ENCODE measurements at places on chromosomes 5 and 9. TPM values are rescaled to one million over a fixed set of nuclear protein-coding genes. Genes with fewer than 3 reads are reported as not detected.

LOX gene
- 1.6 TPM for total RNA-seq

GABRB2 gene
- not detected for total RNA-seq

HMMR gene
- total RNA-seq, result 21.5 TPM

DEPDC1B gene
- total RNA-seq, result 17.6 TPM

SLC6A7 gene
- not detected for total RNA-seq

SURF6 gene
- total RNA-seq, result 24.1 TPM

CDC25C gene
- total RNA-seq, result 9.4 TPM

C9orf153 gene
- total RNA-seq, result 0.21 TPM

PRDM9 gene
- total RNA-seq, result not detected

SARDH gene
- total RNA-seq, result 0.15 TPM

GPX8 gene
- total RNA-seq, result 34.2 TPM

SH3PXD2B gene
- 19.8 TPM for total RNA-seq

SH3TC2 gene
- 0.69 TPM for total RNA-seq

OR2V1 gene
- not detected for total RNA-seq

OTULINL gene
- 24.0 TPM for total RNA-seq

UBAC1 gene
- 38.0 TPM for total RNA-seq

BARHL1 gene
- not detected for total RNA-seq

ZDHHC11B gene
- 1.1 TPM for total RNA-seq

PCDH12 gene
- total RNA-seq, result 0.06 TPM

PDLIM4 gene
- total RNA-seq, result 0.45 TPM

PCDHA9 gene
- not detected for total RNA-seq

ZNF879 gene
- total RNA-seq, result 0.74 TPM

IQGAP2 gene
- total RNA-seq, result 2.6 TPM

CAVIN4 gene
- 0.29 TPM for total RNA-seq

GNG10 gene
- total RNA-seq, result 59.4 TPM

PRR16 gene
- not detected for total RNA-seq

GPR21 gene
- not detected for total RNA-seq

IL5 gene
- total RNA-seq, result not detected

REXO4 gene
- total RNA-seq, result 32.9 TPM

PCDHA12 gene
- total RNA-seq, result 3.2 TPM

POU5F2 gene
- not detected for total RNA-seq

ZNF354C gene
- 0.74 TPM for total RNA-seq

C5orf58 gene
- not detected for total RNA-seq

ORM2 gene
- total RNA-seq, result not detected

GABRA1 gene
- total RNA-seq, result not detected

SLC6A3 gene
- total RNA-seq, result 0.97 TPM

ERAP2 gene
- total RNA-seq, result 1.3 TPM

PRDM12 gene
- 0.21 TPM for total RNA-seq

WNT8A gene
- not detected for total RNA-seq

GABRA6 gene
- total RNA-seq, result not detected

GLIPR2 gene
- 9.1 TPM for total RNA-seq

C8G gene
- 1.7 TPM for total RNA-seq

RPL35 gene
- 3,120 TPM for total RNA-seq

MARCOL gene
- total RNA-seq, result not detected

Data from A549 treated with Hydrocortisone at 1 μM for 4 hours (cell line).